SIG-M5 (cell line): ENCODE measurements at places on chromosomes 2 and 18.

GRCh38 chr2:105776560-105776928 is 31.8 kb downstream of the NCK2 start:
- no peak for DNase-seq

GRCh38 chr2:175879679-175880078 is 122.4 kb downstream of the LNPK start:
- no peak for DNase-seq

DNA sequence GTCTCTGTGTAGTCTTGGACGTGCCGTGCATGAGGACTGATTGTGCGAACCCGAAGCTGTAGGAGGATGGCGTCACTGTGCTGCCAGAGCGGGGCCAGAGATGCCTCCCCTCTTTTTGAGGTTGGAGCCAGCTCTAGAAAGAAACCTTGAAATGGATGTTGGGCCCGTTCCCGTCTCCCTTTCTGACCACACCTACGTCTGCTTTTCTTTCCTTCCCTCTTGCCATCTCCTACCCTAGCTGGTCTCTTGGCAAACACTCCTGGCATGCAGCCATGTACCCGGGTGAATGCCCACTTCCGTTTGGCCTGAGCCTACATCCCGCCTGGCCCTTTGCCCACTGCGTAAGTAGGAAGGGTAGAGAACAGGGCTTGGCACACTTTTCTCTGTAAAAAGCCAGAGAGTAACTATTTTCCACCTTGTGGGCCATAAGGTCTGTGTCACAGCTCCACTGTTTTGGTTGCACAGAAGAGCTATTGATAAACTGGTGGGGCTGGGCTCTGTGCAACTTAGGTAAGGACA is 37.4 kb downstream of the SH3BP4 start:
- no peak for DNase-seq

GRCh38 chr2:14996351-14997014 is 364.0 kb downstream of the LRATD1 start:
- no peak for DNase-seq

DNA sequence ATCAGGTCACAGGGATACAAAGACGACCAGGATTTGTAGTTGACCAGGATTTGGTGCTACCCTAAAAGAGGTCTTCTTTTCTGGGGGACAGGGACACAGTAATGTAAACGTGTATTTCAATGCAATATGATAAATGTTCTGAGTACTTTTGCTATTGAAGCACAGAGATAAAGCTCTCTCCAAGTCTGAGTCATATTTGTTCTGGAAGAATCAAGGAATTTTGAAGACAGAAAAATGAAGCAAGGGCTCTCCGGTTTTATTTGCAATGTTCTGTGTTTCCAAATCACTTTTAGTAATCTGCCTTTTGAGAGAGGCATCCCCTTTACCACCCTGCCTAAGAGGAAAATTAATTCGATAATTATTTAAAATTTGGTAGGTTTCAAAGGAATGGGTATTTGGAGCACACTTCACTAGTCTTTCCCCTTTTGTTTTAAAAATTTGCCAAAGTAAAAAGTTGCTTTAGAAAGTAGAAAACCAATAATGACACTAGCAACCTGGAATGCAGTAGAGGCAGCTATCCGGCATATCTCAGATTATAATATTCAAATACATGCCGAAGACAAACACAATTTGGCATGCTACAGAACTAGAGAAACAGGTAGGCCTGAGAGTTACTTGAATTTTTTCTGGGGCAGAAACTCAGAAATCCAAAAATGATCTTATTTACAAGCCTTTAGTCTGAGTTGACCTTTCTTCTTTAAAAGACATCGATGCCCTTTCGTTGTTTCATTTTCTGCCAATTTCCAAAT is 82.7 kb downstream of the MREG start:
- DNase-seq, result no peak

DNA sequence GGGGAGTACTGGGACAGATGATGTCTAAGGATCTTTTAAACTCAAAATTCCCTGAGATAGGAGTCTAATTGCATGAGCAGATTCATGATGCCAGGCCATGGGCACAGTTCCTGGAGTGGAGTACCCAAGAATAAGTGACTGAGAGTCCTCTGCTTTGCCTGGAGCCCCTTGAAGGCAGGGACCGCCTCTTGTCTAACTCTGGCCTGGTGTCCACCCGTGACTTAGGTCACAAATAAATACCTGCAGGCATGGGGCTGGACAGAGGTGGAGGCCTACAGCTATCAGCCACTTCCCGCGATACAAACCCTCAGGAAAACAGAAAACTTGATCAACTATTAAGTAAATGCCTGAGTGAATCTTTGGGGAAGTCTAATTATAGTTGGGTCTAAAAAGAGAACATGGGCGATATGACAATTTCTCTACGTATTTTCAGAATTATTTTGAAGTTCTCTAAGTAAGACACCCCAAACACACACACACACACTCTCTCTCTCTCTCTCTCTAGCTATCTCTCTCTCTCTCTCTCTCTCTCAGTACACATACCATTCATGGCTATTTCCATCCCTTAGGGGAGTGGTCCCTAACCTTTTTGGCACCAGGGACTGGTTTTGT is 1.8 kb upstream of the WIPF1 start:
- DNase-seq, result no peak

DNA sequence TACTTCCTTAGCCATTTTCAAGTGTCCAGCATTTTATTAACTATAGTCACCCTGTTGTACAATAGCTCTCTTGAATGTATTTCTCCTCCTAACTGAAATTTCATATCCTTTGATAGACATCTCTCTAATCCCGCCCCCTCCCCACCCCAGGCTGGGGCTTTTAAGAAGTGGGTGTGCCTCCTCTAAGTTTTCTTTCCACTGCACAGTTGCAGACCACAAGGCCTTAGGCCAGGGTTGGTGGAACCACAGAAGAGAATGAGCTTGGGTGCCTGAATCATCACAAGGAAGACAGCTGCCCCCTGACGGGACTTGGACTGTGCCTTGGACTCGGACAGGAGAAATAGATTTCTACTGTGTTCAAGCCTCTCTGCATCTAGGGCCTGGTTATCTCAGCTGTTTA is 193.4 kb downstream of the HAUS1 start:
- no peak for DNase-seq

GRCh38 chr18:57959278-57959677 is 84.7 kb upstream of the NEDD4L start:
- no peak for DNase-seq

DNA sequence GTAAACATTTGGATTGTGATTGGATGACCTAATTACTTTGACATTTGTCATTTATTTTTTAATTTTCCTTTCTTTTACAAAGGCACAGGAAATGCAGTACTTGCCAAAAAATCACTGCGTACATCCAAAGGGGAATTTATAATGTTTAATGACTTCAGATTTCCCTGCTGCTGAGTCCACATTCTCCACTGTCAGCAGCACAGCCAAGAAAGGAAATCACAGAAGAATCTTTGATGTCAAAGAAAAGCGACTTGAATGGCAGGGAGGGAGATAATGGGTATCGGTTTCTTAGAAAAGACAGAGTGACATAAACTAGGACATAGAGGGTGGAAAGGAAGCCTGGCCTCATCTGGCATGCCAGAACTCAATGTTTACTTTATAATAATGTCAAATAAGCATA is 41.4 kb upstream of the COPS8 start:
- no peak for DNase-seq

GRCh38 chr18:12858991-12859390 is 25.0 kb downstream of the PTPN2 start:
- no peak for DNase-seq

- no peak for DNase-seq
These were observed 58.8 kb downstream of the RND3 start for GRCh38 chr2:150428641-150429040.

- DNase-seq, result no peak
These were observed 152.8 kb downstream of the SMAD2 start for GRCh38 chr18:47777626-47778025.

- no peak for DNase-seq
These were observed 649.5 kb upstream of the ZNF804A start for GRCh38 chr2:183948861-183949260.

GRCh38 chr2:85915606-85916303 is 27.0 kb upstream of the ST3GAL5 start:
- DNase-seq, result no peak

- DNase-seq, result no peak
These were observed 48.9 kb downstream of the MEP1B start for GRCh38 chr18:32238635-32239268.

DNA sequence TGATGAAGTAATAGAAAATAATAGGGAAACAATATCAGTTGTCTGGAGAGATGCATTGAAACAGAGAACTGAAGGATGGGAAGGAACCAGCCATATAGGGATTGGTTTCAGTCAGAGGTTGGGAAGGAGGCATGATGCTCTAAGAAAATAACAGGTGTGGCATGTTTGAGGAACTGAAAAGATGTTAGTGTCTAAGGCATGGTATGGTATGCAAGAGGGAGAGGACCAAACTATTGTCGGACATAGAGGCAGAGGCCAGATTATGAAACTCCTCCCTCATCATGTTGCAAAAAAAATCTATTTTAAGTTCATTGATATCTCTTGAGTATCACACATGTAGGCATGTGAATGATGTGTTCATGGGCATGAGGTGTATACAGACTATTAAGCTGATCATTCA is 48.9 kb upstream of the EMILIN2 start:
- no peak for DNase-seq
